Large intestine (tissue), 12 donors: ENCODE measurements at places on chromosomes 4 and X. TPM values are rescaled to one million over a fixed set of nuclear protein-coding genes. Genes with fewer than 3 reads are reported as not detected.

GRCh38 chr4:110085131-110085530, 113.3 kb downstream of the ELOVL6 start:
- no peak overlapping the region for H3K4me3 ChIP-seq
- no peaks in the 10 kb centered on the region for H3K36me3 ChIP-seq
- peak overlapping the region; percentile 61 for H3K27ac ChIP-seq
- H3K27me3 ChIP-seq: no peaks in the 10 kb centered on the region

Gene MAGEA2B
- polyA plus RNA-seq: not detected

Gene S100G
- polyA plus RNA-seq: 18.2 TPM

- H3K36me3 ChIP-seq: no peaks in the 10 kb centered on the region
- no peaks in the 10 kb centered on the region for H3K27me3 ChIP-seq
- DNase-seq: no peak
- no peak overlapping the region for H3K27ac ChIP-seq
- H3K4me3 ChIP-seq: no peak overlapping the region
- no peaks in the 10 kb centered on the region for H3K4me1 ChIP-seq
These were observed 95.5 kb upstream of the C1QTNF7 start for GRCh38 chr4:15332377-15332776.

DNA sequence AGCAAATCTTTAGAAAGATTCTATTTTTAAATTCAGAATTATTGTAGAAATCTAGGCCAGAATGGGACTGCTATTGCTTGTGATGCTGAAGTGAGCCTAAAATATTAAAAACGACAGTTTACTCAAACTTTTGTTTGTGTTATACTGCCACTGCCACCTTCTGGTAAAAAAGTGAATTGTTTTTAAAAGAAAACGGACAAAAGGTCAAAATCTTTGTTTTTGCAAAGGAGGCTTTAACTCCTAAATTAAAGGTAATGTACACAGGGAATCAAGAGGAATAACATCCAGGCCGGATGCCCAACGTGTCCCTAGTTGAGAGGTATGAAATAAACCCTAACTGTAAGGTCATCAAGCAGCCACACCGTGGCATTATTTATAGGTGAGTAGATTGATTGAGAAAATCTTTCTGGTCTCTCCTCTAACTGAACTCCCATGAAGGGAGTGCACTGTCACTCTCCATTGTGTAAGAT, 338.3 kb upstream of the GALNT7 start:
- H3K27ac ChIP-seq: no peak overlapping the region
- no peak overlapping the region for H3K4me3 ChIP-seq
- no peak for DNase-seq
- H3K36me3 ChIP-seq: no peaks in the 10 kb centered on the region
- no peaks in the 10 kb centered on the region for H3K27me3 ChIP-seq
- no peaks in the 10 kb centered on the region for H3K4me1 ChIP-seq

GRCh38 chr4:137949746-137950145, 292.4 kb downstream of the SLC7A11 start:
- no peak overlapping the region for H3K27ac ChIP-seq
- no peaks in the 10 kb centered on the region for H3K36me3 ChIP-seq
- H3K4me1 ChIP-seq: no peaks in the 10 kb centered on the region
- H3K4me3 ChIP-seq: no peak overlapping the region

GRCh38 chr4:40954088-40954668, 204.4 kb downstream of the NSUN7 start:
- no peaks in the 10 kb centered on the region for H3K36me3 ChIP-seq
- no peaks in the 10 kb centered on the region for H3K4me1 ChIP-seq
- DNase-seq: no peak

DNA sequence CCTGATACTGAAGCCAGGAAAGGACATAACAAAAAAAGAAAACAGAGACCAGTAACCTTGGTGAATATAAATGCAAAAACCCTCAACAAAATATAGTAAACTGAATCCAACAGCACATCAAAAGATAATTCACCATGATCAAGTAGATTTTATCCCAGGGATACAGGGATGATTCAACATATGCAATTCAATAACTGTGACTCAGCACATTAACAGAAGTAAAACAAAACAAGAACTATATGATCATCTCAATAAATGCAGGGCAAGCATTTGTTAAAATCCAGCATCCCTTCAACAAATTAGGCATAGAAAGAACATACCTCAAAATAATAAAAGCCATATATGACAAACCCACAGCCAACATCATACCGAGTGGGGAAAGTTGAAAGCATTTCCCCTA, 112.0 kb downstream of the HHIP start:
- H3K27ac ChIP-seq: no peak overlapping the region
- no peaks in the 10 kb centered on the region for H3K4me1 ChIP-seq
- H3K4me3 ChIP-seq: no peak overlapping the region
- H3K36me3 ChIP-seq: no peaks in the 10 kb centered on the region

DNA sequence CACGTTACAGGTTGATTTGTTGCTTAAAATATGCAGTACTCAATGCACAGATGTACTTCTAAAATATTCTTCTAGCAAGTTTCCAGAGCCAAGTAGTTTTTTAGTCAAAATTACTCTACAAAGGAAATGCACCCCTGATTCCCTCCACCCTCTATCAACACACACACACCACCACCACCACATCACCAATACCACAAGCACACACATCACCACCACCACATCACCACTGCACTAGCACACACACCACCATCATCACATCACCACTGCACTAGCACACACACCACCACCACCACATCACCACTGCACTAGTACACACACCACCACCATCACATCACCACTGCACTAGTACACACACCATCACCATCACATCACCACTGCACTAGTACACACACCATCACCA, 105.2 kb upstream of the FRG1 start:
- no peaks in the 10 kb centered on the region for H3K27me3 ChIP-seq
- no peaks in the 10 kb centered on the region for H3K36me3 ChIP-seq
- H3K27ac ChIP-seq: no peak overlapping the region
- no peak overlapping the region for H3K4me3 ChIP-seq
- no peak for DNase-seq

DNA sequence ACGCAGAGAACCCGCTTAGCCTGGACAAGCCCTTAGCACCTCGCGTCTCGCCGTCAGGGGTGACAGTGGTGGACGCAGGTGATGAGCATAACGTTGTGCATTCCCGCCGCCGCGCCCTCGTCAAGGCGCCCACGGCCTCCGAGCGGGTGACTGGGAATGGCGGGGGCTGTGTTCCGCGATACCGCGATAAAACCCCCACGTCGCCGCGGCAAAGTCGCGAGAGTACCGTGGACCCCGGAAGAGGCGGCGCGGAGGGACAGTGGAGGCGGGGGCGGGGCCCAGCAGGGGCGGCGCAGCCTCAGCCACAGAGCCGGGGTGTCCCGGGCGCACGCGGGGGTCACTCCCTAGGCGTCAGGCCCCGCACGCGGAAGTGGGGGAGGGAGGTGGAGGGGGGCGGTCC, 53.8 kb downstream of the ZFYVE28 start:
- H3K4me3 ChIP-seq: peak overlapping the region; percentile 49
- peak overlapping the region; percentile 90 for H3K27ac ChIP-seq
- DNase-seq: peak; percentile 75
- no peaks in the 10 kb centered on the region for H3K36me3 ChIP-seq
- no peaks in the 10 kb centered on the region for H3K27me3 ChIP-seq
- H3K4me1 ChIP-seq: peaks cover 44% of the 10 kb centered on the region

DNA sequence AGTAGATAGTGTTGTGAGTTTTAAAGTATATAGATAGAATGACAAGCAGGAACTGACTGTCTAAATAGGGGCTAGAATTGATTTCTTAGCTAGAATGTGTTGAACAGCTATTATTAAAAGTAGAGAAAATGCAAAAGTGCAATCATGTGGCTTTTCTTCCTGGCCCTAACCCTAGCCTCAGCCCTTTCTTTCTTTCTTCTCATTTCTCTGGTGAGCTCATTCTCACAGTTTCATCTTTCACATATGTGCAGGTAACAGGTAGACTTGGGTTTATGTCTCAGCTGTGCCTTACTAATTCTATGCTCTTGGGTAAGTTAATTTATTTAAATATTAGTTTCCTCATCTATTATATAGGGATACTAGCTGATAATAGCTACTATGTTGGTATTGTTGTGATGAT, 24.9 kb downstream of the FGF2 start:
- no peaks in the 10 kb centered on the region for H3K36me3 ChIP-seq
- H3K4me3 ChIP-seq: no peak overlapping the region
- no peaks in the 10 kb centered on the region for H3K27me3 ChIP-seq
- DNase-seq: no peak

Gene DHRSX
- polyA plus RNA-seq: 17.9 TPM

DNA sequence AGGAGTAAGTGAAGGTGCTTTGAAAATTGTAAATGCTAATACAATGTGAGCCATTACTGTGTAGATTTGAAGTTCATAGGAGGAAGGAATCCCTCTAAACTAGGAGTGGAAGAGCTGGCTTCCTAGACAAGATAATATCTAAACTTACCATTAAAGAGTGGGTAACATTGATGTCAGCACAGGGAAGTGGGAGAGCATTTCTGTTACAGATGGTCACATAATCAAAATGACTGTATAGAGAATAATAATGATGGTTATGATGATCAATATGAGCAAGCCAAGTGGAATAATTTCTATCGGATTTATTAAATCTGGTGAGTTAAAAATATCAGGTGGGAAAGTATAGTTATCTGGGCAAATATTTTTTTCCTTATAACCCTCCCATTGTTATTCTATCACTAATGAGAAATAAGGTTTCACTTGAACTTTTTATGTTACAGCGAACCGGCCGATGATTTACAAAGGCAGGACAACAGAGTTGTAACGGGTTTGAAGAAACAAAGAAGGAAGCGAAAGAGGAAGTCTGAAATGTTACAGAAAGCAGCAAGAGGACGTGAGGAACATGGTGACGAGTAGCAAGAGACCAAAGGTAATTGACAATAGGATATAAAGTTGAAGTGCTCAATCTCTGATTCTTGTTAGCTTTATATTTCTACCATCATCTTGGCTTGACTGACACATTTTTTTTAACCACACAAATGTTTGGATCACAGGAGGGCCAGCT, 43.5 kb downstream of the FMR1NB start:
- H3K4me1 ChIP-seq: no peaks in the 10 kb centered on the region
- H3K36me3 ChIP-seq: no peaks in the 10 kb centered on the region
- H3K27me3 ChIP-seq: no peaks in the 10 kb centered on the region
- no peak overlapping the region for H3K4me3 ChIP-seq
- no peak for DNase-seq
- H3K27ac ChIP-seq: no peak overlapping the region

Gene UVSSA
- polyA plus RNA-seq: 23.5 TPM

Gene MID1
- 11.1 TPM for polyA plus RNA-seq

GRCh38 chr4:41471126-41472071, 66.6 kb upstream of the LIMCH1 start:
- H3K4me3 ChIP-seq: no peak overlapping the region
- no peak overlapping the region for H3K27ac ChIP-seq
- no peaks in the 10 kb centered on the region for H3K4me1 ChIP-seq
- no peak for DNase-seq
- no peaks in the 10 kb centered on the region for H3K27me3 ChIP-seq

Gene PPEF1
- polyA plus RNA-seq: 1.7 TPM

Gene EVC2
- 1.3 TPM for polyA plus RNA-seq

Gene UGT2B10
- 0.25 TPM for polyA plus RNA-seq

Gene IQSEC2
- 19.3 TPM for polyA plus RNA-seq
